Stimulated activated CD4-positive, alpha-beta T cell treated with anti-CD3 and anti-CD28 coated beads, TNF-alpha, amount 100 ng/mL, for 1 hour (primary cell): ENCODE measurements at places on chromosomes 7 and 10.

GRCh38 chr7:119514326-119514725, 758.6 kb upstream of the KCND2 start:
- no peak for DNase-seq

- no peak for DNase-seq
Observed at GRCh38 chr10:130756651-130757050, 554.9 kb downstream of the TCERG1L start.

- no peak for DNase-seq
Observed at GRCh38 chr7:110911632-110912031, 179.3 kb upstream of the LRRN3 start.

DNA sequence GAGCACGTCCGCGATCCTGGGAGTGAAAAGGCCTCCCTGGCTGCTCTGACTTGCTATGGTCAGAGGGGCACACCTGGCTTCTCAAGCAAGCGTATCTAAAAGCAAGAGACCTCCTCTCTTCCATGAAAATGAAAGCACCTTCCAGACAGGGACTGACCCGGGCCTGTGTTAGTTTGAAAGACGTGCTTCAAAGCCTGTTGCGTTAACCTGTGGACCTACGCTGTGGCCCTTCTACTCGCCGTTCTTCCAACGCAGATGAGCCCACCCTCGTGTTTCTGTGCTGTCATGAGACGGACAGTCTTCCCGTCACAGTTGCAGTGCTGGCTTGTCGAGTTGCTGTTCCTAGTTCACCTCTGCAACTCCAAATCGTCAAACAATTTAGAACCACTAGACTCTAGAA, 15.5 kb upstream of the GDI2 start:
- no peak for DNase-seq

DNA sequence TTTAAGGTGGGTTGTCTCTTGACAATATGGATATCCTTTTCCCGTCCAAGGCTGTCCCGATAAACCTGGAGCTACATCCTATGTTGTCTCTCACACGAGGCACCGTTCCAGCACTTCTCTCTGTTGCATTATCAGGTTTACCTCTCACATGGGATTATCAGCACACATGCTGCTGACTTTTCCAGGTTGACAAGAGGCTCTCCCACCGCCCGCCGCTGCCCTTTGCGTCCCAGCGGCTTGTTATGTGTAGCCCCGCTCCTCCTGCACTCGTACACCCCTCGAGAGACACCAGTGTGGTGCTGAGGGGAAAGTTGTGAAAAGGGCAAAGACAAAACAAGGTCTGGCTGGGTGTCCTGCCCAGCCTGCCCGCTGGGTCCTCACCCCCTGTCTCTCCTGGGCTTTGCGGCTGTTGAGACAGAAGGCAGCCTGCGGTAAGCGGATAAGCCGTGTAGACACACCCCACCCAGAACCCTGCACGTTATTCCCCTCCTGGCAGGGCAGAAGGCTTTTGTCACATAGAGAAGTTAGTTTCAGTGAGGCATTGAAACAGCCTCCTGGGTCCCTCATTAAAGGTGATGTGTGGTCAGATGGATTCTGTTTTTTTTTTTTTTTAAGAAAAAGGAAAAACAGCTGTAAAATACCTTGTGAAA, 38.7 kb downstream of the UBE3C start:
- no peak for DNase-seq

- no peak for DNase-seq
Observed at GRCh38 chr7:128672927-128673517, 930 bp downstream of the GARIN1A start.

DNA sequence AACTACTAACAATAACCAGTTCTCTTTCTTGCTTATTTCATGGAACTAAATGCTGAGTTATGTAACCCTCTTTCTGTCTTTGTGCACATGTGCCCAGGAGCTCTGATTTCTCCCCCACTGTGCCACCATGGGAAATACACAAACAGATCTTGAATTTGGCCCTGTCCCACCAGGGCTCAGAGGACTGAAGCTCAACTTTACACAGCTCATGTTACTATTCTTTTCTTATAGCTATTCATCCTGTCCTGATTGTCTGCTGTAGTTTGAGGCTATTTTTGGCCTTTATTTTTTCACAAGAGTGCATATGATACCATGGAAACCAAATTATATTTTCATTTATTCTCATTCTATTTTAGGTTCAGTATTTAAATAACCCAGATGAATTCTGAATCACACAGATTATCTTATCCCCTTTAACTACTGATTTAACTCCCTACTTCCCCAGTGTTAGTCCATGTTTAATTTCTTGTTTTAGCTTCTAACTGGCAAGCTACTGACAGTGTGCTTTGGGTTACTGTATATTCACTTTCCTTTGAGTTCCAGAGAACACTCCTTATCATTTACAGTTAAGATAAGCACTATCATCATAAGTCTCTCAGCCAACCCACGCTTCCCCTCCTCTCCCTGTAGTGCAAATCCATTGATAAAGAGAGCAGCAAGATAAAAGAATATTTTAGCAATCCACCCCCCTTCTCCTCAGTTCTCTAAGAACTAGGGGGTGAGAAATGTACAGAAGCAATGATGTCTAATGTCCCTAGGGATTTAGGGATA, 71.8 kb upstream of the GSDME start:
- DNase-seq, result no peak

DNA sequence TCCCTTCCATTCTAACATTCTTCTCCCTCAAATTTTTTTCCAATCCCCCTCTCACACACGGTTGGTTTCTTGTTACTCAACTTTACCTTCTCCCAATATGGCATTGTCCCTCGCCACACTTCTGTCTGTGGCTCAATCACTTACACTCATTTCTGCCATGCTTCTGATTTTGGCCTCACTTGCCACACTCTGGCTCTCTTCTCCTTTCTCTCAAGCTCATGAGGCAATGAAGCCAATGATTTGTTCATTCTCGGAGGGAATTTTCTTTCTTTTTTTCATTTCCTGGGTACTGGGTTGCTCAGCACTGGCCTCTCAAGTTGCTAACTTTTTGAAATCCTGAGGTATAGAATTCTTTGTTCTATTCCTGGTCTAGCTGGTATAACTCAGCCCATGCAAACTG, 4.0 kb upstream of the MYOZ1 start:
- no peak for DNase-seq
